Ammon's horn (tissue), 1 donor: ENCODE measurements at places on chromosomes 7 and 10.
A peak's percentile ranks its signal among the peaks of the same experiment; 100 is the strongest.

GRCh38 chr7:148334959-148335577, 255.5 kb upstream of the C7orf33 start:
- DNase-seq, result peak; percentile 31

GRCh38 chr7:102155821-102156441, 130.7 kb upstream of the SH2B2 start:
- no peak for DNase-seq

- no peak for DNase-seq
These were observed 661.7 kb upstream of the SORCS1 start for GRCh38 chr10:107826171-107826570.

GRCh38 chr10:17256627-17257026, 28.6 kb downstream of the VIM start:
- DNase-seq, result no peak
